ENCODE measurements at places on chromosomes 3 and 15.
A peak's percentile ranks its signal among the peaks of the same experiment; 100 is the strongest.

GRCh38 chr15:37079726-37080125 is 20.6 kb downstream of the MEIS2 start:
- no peak for DNase-seq

GRCh38 chr15:98889930-98890695 is 117.5 kb downstream of the PGPEP1L start:
- DNase-seq, result no peak

GRCh38 chr3:112649478-112649735 is 8.5 kb upstream of the CCDC80 start:
- DNase-seq, result no peak

GRCh38 chr3:123498761-123499160 is 49.9 kb upstream of the ADCY5 start:
- DNase-seq, result no peak

DNA sequence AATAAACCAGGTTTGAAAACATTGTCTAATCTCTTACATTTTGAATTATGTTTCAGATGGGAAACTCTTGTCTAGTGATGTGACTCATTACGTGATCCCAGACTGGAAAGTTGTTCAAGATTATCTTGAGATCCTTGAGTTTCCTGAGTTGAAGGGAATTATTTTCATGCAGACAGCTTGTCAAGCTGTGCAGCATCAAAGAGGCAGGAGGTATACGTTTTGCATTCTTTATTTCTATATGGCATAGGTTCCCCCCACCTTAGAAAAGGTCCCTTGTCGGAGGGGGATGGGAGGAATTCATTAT is 1.5 kb downstream of the DIS3L start:
- DNase-seq, result no peak

GRCh38 chr3:188720215-188720614 is 451.6 kb upstream of the TPRG1 start:
- DNase-seq, result no peak

DNA sequence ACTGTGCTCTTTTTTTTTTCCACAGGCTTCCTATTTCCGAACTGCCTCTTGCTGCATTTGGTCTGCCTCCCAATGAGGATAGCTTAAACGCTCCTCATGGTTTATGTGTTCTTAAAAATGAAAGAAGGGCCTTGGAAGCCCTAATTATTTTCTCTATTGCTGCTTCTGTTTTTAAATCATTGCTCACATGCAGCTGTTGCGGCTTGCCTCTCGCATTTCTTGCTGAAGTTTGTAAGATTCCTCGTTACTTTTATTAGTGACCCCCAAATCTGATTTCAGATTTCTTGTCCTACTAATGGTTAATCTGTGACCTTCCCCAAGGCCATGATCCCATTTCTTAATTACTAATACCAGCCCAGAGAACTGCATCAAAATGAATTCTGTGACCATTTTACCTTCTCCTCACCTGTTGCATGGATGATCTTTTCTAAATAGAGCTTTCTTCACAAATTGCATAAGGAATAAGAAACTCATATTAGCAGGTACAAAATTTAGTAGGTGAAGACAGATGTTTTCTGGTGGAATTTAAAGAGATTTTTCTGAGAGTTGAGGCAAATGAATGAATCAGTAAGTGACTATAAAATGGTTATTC is 1.8 kb downstream of the UBE2E1 start:
- DNase-seq, result no peak

- no peak for DNase-seq
Observed at GRCh38 chr3:122576174-122576940, 1.1 kb upstream of the PARP15 start.

- no peak for DNase-seq
Observed at GRCh38 chr3:7306901-7307300, 446.0 kb downstream of the GRM7 start.

DNA sequence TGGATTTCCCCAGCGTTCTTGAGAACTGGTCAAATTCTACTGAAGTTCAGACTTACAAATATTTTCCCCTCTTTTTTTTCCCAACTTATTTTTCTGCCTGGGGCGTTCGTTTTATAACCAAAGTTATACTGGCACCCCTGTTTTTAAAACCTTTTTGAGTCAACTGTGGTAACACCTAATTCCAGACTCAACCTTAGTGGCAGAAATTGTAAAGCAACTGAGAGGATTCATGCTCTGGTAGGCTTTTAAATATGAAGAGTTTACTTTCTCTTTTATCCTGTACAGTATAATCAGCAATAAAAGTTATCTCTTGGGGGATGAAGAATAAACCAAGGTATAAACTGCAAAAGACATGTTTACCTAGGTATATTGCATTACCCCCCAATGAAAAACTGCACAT is 2.3 kb downstream of the IL5RA start:
- no peak for DNase-seq

DNA sequence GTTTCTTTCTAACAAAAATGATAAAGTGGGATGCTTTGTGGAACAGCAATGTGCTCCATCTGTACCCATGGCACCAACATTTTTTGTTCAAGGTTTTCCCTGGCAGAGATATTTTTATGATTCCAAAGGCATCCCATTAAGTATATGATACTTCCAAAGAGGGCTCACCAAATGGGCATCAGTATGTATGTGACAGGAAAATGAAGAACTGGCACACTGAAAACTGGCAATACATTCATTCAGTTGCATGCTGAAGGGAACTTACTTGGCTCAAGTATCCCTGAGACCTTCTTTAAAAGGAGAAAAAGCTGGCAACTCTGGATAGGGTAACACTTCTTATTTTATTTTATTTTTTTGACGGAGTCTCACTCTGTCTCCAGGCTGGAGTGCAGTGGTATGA is 249.8 kb downstream of the IL20RB start:
- DNase-seq, result no peak

GRCh38 chr3:98560911-98561310 is 29.1 kb downstream of the GPR15 start:
- DNase-seq, result no peak

- no peak for DNase-seq
Observed at GRCh38 chr3:182803596-182803995, 10.3 kb downstream of the ATP11B start.

- peak; percentile 55 for DNase-seq
Observed at GRCh38 chr3:16467393-16467792, 46.1 kb downstream of the RFTN1 start.

DNA sequence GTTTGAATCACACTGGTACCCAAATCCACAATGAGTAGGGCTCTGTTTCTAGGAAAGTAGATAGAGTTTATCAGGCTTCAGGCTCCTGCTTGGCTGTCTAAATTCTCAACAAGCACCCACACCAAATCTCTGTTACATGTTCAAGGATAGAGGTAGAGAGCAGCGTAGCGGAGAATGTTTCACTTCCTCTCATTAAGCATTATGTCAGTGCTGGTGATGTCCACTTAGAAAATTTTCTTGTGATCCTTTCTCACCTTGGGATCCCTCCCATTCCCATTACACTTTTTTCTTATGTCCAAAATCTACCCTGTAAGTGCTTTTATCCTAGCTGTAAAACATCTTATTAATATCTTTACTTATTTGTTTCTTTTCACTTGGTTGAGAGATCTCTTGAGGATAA is 34.7 kb upstream of the GCSAM start:
- DNase-seq, result no peak

DNA sequence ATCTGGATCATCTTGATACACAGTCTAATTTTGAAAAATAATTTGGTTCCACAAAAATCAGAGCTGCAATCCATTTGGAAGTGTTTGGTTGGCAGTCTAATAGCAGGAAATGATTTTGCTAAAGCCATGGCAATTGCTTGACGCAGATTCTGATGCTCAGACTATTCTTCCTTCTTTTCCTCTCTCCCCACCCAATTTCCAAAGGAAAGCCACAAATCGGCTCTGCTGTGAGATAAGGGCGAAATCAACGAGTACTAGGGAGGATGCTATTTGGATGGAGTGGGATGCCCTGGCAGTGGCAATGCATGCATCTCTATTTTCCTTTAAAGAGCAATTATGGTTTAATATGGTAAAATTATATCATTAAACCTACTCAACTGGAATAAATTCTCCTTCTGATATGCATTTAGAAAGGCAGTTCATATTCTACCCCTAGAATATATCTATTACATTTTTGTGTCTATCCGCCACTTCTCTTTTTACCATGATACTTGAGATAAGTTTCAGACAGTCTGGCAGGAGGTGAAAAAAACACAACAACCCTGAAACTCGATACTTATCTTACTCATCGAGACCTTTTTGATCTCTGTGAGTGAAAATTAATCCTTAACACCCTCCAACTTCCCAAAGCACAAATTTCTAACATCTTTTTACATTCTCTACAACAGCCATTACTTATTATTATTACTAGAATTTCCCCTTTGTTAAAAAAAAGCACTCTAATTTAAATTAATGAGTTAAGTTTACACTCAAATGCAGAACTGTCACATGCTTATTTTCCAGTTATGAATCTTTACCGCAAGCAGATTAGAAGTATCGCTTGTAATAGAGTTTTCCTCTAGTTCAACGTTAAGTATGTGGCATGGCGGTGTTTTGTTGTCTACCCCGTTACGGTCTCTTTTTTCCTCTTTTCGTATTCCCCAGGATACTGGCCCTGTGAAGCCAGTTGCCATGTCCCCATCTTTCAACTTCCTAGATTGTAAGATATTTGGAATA is 433.3 kb downstream of the FOXP1 start:
- no peak for DNase-seq

DNA sequence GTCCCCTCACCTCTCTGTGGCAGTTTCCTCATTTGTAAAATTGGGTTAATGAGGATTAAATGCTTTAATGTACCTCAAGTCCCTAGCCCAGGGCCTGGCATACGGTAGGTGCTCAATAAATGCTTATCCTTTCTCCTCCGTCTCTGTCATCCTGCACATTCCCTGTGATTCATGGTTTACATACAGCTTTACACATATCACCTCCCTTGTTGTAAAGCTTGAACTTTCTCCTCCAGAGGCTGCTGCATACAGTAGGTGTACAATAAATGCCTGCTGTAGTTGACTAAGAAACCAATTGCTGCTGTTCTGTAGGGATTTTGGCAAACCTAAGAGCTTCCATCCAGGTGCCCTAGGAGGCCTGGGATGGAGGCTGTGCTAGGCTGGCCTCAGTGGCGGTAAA is 1.5 kb upstream of the CSPG4 start:
- DNase-seq, result no peak

DNA sequence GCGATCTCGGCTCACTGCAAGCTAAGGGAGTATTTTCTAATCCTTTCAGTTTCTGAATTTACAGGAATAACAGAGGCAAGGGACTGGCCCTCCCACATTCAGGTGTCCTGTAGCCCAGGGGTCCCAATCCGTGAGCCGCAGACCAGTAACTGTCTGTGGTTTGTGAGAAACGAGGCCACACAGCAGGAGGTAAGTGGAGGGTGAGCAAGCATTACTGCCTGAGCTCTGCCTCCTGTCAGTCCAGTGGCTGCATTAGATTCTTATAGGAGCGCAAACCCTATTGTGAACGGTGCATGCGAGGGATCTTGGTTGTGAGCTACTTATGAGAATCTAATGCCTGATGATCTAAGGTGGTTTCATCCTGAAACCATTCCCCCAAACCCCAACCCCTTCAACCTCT is 5.0 kb upstream of the IL17RC start:
- DNase-seq, result no peak

DNA sequence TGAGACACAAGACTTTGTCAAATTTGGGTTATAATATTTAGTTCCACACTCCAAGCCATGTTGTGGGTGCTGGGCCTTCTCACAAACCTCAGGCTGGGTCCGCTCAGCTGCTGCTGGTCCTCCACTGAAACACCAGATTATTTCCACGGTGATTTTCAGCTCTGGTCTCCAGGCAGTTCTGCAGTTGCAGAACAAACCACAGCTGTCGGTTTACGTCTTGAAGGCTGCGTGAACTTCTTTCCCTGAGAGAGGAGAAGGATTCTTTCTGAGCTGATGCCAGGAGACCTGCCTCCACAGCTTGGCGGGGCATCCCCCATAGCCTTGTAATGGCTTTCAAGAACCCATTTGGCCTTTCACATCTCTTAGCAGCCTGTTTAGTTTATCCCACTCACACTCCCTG is 16.2 kb downstream of the GALNT15 start:
- no peak for DNase-seq

- DNase-seq, result no peak
Observed at GRCh38 chr3:4063916-4064574, 239.1 kb upstream of the SETMAR start.

Data from activated CD8-positive, alpha-beta memory T cell treated with anti-CD3 and anti-CD28 coated beads, Interleukin-2, amount 50 U/mL, for 4 hours (primary cell).